ENCODE measurements at places on chromosomes 2 and 18. TPM values are rescaled to one million over a fixed set of nuclear protein-coding genes. Genes with fewer than 3 reads are reported as not detected.

RFX8 gene
- 0.69 TPM for total RNA-seq

DNA sequence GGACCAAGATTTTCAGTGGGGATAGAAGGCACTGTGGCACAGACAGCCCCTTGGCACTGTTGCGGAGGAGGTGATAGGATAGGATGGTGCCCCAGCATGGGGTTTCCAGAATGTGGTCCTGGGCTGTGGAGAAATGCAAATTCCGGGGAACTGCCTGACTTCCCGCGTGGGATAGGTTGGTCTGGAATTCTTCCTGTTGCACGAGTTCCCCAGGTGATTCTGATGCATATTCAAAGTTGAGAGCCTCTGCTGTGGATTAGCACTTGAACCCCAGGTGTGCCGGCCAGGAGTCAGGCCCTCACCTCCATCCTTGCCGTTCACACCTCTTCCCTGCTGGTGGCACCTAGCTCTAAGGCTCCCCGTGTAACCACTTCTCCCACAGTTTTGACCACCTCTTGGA is 15.5 kb downstream of the NCK2 start:
- no peak for DNase-seq

ITPRIPL1 gene
- 3.3 TPM for total RNA-seq

- DNase-seq: no peak
Measured at GRCh38 chr2:60552078-60552850, 1.2 kb downstream of the BCL11A start.

CELF4 gene
- total RNA-seq: 0.79 TPM

- no peak for DNase-seq
Measured at GRCh38 chr2:187586011-187586641, 31.9 kb upstream of the TFPI start.

- no peak for DNase-seq
Measured at GRCh38 chr2:233470839-233471238, 95.7 kb downstream of the USP40 start.

DNA sequence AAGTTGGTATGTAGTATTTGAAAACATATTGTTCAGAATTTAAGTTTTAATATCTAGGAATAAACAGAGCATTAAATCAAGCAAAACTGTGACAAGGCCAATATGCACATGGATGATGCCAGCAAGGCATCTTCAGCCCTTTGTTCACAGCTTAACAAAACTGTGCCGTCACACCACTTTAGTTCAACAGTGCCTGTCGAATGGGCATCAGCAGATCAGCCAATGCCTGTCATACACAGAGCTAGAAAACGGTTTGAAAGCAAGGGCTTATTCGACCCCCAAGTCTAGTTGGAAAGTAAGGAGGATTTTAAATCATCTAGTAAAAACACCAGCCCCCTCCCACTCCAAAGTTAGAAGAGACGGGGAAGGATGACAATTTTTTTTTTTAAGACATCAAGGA is 16.7 kb downstream of the ZEB2 start:
- DNase-seq: no peak

GRCh38 chr2:148603562-148603920 is 41.0 kb upstream of the EPC2 start:
- no peak for DNase-seq

- DNase-seq: no peak
Measured at GRCh38 chr2:181106789-181107627, 126.6 kb downstream of the UBE2E3 start.

MRPS5 gene
- total RNA-seq: 43.5 TPM

DNA sequence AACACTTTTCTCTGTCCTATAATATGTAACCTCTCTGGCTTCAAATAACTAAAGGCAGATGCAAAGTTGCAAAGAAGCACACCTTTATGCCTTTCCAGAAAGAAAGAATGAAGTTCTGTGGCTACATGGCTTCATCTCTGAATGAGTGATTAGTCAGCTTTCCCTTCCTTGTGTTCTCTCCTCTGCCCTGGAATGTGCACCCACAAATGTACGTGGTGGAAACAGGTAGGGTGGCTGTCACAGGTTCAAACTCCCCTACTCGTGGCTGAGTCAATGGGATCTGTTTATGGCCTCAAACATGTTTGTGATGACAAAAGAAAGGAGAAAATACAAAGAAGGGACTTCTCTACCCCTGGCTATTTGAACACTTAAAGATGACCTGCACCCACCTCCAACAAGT is 55.5 kb upstream of the ACVR2A start:
- no peak for DNase-seq

CROCC2 gene
- total RNA-seq: not detected

DNA sequence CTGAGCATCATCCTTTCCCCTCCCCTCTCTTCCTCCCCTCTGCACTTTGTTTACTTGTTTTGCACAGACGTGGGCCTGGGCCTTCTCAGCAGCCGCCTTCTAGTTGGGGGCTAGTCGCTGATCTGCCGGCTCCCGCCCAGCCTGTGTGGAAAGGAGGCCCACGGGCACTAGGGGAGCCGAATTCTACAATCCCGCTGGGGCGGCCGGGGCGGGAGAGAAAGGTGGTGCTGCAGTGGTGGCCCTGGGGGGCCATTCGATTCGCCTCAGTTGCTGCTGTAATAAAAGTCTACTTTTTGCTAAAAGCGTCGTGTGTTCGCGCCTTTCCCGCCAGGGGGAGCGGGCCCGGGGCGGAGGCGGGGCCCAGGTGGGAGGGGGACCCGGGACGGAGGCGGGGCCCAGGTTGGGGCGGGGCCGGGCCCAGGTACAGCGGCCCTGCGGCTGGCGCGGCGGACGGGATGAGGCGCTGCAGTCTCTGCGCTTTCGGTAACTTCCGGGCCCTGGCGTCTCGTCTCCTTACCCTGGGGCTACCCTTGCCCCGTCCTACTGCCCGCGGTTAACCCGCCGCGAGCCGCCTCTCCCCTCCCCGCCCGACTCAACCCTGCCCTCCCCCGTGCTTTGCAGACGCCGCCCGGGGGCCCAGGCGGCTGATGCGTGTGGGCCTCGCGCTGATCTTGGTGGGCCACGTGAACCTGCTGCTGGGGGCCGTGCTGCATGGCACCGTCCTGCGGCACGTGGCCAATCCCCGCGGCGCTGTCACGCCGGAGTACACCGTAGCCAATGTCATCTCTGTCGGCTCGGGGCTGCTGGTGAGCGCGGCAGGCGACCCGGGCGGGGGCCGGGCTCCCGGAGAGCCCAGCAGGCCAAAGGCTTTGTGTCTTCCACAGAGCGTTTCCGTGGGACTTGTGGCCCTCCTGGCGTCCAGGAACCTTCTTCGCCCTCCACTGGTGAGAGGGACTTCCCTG is at the start of gene KRTCAP3:
TSS of gene KRTCAP3 (plus strand) at position 424 of the 962 bp plus-strand sequence. CDS start at position 456, 32 bp downstream.
- DNase-seq: no peak

DNA sequence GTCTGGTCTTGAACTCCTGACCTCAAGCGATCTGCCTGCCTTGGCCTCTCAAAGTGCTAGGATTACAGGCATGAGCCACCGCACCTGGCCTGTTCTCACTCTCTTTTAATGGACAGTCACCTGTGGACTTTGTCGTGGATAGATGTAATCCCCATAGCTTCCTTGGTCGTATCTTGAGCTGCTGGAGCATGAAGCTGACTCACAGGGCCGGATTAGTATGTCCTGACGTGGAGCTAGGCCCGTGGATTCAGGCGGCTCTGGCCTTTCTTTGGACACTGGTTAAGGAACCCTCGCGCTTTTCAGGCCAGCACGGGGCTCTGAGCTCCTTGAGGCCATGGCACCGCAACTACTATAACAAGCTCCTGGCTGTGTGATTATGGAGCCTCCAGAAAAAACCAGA is 27.5 kb upstream of the GBX2 start:
- DNase-seq: no peak

TMEM237 gene
- total RNA-seq: 56.5 TPM

DNA sequence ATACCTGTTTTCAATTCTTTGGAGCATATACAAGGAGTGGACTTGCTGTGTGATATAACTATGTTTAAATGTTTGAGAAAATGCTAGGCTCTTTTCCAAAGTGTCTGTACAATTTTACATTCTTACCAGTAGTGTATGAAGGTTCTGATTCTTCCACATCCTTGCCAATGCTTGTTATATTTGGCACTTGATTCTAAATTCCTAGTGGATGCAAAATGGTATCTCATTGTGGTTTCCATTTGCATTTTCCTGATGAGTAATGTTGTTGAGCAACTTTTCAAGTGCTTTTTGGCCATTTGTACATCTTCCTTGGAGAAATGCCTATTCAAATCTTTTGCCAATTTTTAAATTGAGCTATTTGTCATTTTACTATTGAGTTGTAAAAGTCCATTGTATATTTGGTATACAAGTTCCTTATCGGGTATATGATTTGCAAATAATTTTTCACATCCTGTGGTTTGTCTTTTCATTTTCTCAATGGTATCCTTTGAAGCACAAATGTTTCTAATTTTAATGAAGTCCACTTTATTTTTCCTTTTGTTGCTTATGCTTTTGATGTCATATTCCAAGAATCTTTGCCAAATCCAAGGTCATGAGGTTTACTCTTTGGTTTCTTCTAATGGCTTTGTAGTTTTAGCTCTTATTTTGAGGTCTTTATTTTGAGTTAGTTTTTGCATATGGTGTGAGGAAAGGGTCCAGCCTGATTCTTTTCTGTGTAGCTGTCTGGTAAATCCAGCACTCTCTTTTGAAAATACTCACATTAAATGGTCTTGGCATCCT is 33.2 kb upstream of the CWC22 start:
- no peak for DNase-seq

LYG1 gene
- total RNA-seq: 0.79 TPM

All from urinary bladder (tissue), 4 donors.